ENCODE measurements at places on chromosomes 2 and 18.
A peak's percentile ranks its signal among the peaks of the same experiment; 100 is the strongest.

DNA sequence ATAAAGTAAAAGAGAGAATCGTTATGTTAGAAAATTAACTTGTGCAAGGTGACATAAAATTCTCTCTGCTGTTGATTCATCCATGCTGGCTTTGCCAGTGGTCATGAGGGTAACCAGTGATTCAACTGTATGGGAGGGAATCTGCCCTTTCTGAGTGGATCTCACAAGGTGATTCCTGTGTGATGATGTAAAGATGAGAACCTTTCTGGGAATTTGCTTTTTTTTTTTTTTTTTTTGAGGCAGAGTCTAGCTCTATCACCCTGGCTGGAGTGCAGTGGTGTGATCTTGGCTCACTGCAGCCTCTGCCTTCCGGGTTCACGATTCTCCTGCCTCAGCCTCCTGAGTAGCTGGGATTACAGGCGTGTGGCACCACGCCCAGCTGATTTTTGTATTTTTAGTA is 23.3 kb downstream of the RAB31 start:
- no peak for DNase-seq

DNA sequence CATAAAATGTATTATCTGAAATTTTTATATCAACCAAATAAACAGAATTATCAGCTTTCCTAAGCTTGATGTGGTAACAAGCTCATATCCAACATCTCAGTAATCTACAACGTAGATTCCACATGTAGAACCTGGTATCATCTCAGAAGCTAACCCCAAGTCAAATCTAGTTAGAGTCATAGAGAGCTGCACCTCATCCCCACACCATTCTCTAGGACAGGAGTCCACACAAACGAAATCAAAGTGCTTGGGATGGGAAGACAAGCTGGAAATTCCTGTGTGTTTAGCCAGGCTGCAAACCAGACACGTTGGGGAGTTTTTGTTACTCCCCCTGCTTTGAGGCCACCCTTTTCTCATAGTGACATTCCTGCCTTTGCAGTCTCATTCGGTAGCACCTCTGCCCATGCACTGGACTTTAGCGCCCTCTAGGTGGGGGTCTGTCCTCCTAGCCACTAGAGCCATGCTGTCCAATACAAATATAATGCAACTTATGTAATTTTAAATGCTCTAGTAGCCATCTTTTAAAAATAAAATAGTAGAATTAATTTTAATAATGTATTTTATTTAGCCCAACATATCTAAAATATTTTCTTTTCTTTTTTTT is 28.1 kb upstream of the SATB2 start:
- peak; percentile 61 for DNase-seq

- DNase-seq = no peak
Measured at GRCh38 chr2:190303647-190304046, 16.0 kb downstream of the HIBCH start.

- DNase-seq = no peak
Measured at GRCh38 chr18:22348521-22349316, 69.0 kb downstream of the CTAGE1 start.

- DNase-seq = no peak
Measured at GRCh38 chr2:233290051-233290845, 17.4 kb upstream of the SAG start.
